ENCODE measurements at places on chromosomes 5 and 9.

GRCh38 chr5:95069948-95070347 is 214.9 kb downstream of the MCTP1 start:
- DNase-seq = no peak

GRCh38 chr5:1038417-1039209 is 30.0 kb downstream of the NKD2 start:
- no peak for DNase-seq

DNA sequence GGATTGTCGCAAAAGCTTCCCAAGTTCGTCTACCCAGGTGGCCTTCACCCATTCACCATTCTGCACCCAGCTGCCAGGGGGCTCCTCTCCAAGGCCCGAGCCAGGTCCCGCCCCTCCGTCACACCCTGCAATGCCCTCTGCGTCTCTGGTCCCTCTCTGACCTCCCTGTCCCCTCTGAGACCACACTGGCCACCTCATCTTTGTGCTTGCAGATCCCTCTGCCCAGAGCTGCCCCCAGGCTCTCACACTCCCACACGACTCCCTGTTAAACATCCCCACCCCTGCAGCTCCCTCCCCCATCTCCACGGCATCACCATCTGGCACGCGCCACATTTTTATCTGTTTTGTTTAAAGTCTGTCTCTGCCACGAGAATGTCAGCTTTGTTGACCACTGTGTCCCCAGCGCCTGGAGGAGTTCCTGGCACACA is 243.6 kb downstream of the PBX3 start:
- no peak for DNase-seq

DNA sequence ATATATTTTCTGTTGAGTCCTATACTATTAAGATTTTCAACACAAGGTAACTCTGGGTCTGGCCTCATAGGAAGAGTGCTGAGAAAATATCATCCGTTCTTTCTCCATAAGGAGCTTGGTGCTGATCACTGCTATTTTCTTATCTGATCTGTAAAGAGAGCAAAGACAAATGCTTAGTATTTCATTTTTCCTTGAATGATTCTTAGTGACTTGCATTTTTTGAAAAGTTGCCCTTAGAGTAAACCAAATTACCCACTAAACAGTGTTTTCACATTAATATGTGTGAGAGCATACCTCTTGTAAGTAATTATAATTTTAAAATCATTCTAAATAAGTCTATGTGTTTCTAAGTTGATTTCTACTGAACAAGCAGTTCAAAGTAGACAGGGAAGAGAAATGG is 121.3 kb upstream of the CTSV start:
- DNase-seq = no peak
